Stimulated activated CD8-positive, alpha-beta memory T cell treated with anti-CD3 and anti-CD28 coated beads, Interleukin-4, amount 100 ng/mL, for 1 hour (primary cell): ENCODE measurements at places on chromosomes 2 and 18.

GRCh38 chr2:105915005-105915558 lies 170.4 kb downstream of the NCK2 start:
- DNase-seq = no peak

- no peak for DNase-seq
These were observed 18.8 kb upstream of the C1QL2 start for GRCh38 chr2:119177171-119177837.

DNA sequence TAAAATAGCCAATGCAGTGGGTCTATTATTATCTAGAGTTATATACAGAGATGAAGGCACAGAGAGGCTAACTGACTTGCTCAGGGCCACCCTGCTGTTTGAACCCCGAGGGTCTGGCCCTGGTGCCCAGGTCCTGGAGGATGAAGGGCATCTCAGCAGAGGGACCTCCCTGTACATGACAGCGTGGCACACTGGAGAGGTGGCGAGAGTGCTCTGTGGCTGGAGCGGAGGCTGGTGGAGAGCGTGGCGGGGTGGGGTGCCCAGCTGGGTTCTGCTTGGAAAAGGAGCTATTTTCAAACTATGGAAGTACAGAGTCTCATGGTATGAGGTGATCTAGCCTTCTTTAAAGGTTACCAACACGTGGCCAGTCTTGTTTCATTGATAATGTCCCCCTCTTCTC lies 35.8 kb downstream of the GREB1 start:
- no peak for DNase-seq

DNA sequence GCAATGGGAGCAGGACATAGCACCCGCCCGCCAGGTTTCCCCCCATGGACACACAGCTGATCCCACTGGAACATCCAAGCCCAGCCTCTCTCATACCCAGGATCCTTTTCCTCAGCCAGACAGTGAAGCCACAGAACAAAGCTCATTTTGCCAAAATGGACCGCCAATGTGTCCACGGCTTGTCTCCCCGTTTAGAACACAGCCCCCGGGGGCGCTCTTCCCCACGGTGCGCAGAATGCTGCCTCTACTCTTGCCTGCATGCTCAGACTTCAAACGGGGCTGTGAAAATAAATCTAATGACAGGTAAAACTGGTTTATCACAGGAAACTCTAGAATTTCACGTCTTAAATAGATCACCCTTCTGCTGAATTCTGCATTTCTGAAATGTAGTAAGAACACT lies 548.5 kb upstream of the ID2 start:
- no peak for DNase-seq

DNA sequence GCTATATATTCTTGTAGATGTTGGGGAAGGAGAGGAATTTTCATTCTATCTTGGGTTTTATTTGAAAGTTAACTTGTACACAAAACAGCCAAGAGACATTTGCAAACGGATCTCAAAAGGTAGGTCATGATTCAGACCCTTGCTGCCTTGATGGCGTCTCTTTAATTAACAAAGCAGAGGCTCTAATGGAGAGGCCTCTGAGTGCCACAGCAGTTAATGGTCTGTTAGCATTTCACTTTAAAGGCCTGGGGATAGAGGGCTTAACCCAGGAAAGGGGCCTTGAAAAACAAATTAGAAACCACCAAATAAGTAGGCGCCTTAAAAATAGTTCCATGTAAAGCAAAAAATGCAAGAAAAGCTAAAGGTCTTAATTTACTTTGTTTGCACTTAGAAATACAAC lies 836.9 kb upstream of the CELF4 start:
- DNase-seq = no peak

DNA sequence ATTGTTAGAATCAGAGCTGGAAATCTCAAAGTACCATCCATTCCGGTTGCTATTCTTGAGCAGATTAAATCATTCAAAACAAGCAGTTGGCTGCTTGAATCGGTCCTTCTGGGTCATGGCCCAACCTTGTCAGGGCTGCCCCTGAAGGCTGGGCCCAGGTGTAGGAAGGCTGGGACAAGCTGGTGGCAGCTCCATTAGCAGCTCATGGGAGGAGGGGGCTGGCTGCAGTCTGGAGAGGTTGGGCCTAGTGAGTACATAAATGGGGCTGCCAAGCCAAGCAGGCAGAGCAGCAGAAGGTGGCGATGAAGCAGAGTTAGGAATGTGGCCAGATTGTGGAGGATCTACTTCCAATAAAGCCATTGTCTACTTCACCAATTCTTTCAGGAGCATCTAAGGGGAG lies 81.4 kb downstream of the ADCYAP1 start:
- DNase-seq = no peak

DNA sequence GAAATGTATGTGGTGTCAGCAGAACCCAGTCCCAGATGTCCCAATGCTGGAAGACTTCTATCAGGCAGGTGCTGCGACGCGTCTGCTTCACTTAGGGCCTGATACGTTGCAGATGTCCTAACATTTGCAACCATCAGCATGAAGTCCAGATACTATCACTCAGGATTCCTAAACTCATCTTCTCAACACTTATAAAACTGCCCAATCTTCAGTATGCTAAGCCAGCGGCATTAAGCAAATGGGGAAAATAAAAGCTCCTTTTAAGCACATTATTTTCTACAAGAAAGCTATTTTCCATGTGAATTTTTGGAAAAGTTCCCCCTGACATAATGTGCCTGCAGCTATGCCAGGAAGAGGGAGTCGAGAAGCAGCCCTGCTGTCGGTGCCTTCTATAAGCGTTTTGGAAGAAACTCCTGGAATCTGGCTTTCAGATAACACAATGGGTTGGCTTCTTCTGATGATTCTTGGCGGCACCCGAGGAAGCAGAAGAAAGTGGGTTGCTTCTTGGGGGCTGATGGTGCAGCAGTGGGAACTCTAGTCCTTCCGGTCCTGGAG lies 60.7 kb upstream of the ITGA6 start:
- DNase-seq = no peak
